ENCODE measurements at places on chromosomes 5 and 9. TPM values are rescaled to one million over a fixed set of nuclear protein-coding genes. Genes with fewer than 3 reads are reported as not detected.
A peak's percentile ranks its signal among the peaks of the same experiment; 100 is the strongest.

TIMD4 gene
- not detected for polyA plus RNA-seq

ROR2 gene
- 7.9 TPM for polyA plus RNA-seq

PCDHA11 gene
- 0.48 TPM for polyA plus RNA-seq

CD74 gene
- 719 TPM for polyA plus RNA-seq

MEGF9 gene
- polyA plus RNA-seq = 22.4 TPM

CTSV gene
- 0.55 TPM for polyA plus RNA-seq

DNA sequence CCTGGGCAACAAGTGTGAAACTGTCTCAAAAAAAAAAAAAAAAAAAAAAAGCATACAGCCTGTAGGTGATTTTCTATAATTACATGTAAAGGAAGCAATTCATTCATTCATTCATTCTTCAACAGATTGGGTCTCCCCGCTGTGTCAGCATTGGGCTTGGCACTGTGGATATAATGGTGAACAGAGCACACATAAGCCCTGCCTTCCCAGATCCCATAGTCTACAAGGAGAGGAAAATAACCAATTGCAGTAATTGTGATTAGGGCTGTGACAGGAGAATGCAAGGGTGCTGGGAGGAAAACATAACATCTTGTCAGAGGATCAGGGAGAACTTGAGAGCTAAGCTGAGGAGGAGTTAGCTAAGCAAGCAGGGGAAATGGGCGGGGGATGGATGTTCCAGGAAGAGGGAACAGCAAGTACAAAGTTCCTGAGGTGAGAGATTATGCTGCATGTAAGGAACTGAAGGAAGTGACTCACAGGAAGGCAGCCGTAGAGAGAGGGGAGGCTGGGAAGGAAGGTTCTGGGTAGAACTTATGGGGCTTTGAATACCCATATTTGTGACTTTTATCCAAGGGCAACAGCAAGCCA lies 24.0 kb upstream of the KLF9 start:
- peak; percentile 86 for DNase-seq
- peak overlapping the region; percentile 40 for H3K27ac ChIP-seq

GRCh38 chr9:108691614-108692013 lies 164.2 kb downstream of the ACTL7B start:
- no peak overlapping the region for H3K27ac ChIP-seq
- no peak for DNase-seq
- H3K27me3 ChIP-seq = no peaks in the 10 kb centered on the region
- no peaks in the 10 kb centered on the region for H3K36me3 ChIP-seq

DNA sequence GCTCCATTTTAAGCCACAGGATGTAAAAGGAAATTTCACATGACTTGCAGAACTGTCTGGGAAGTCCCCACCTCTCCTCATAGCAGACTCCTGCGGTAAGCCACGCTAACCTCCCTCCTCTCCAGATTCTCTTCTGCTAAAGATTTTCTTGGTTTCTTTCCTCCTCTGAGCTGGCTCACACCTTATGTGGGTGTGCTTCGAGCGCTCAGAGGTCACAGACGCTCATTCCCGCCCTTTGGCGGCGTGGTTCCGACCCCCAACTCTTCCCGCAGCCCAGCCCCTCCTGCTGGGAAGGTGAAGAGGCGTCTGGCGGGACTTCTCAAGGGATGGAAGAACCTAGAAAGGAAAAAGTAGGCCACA lies 32.9 kb upstream of the CDK20 start:
- H3K27ac ChIP-seq = peak overlapping the region; percentile 24
- no peak overlapping the region for H3K4me3 ChIP-seq
- H3K4me1 ChIP-seq = peaks cover 4% of the 10 kb centered on the region
- H3K27me3 ChIP-seq = no peaks in the 10 kb centered on the region
- H3K36me3 ChIP-seq = no peaks in the 10 kb centered on the region
- no peak for DNase-seq

GRCh38 chr5:172733974-172734346 lies 37.0 kb downstream of the DUSP1 start:
- peaks cover 20% of the 10 kb centered on the region for H3K4me1 ChIP-seq
- DNase-seq = no peak
- H3K36me3 ChIP-seq = no peaks in the 10 kb centered on the region
- peak overlapping the region; percentile 78 for H3K27ac ChIP-seq

DNA sequence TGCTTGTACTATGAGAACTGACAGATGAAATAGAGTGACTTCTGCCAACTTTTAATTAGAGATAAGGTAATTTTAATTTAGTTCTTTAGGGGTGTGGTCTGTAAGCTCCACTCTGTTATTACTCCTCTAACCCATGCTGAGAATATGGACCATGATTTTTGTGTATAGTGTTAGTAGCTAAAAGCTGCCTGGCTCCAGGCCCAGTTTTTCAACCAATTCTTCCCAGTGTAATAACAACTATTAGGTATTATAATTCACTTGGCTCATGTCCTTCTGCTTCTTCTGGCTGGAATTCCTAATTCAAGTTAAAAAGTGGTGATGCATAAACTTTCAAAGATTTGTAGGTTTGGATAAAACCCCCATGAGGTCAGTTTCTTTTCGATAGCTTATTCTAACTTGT lies 216.3 kb downstream of the ISL1 start:
- no peaks in the 10 kb centered on the region for H3K27me3 ChIP-seq
- H3K4me3 ChIP-seq = no peak overlapping the region
- H3K27ac ChIP-seq = no peak overlapping the region
- DNase-seq = no peak

DNA sequence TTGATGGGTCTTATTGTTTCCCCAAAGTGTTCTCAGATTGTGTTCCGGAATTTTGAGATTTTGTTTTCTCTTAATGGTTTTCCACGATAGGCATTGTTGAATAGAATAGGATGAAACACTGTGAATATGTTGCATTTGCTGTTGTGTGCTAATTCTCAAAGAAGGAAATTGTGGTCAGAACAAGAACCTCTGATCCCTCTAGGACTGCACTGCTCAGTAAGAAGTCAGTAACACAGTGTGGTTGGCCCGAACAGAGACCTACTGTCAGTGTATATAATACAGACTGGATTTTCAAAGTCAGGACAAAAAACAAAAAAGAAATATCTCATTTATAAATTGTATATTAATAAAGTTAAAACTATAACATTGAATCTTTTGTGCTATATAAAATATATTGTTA lies 494.8 kb downstream of the MAT2B start:
- H3K27me3 ChIP-seq = no peaks in the 10 kb centered on the region
- no peak overlapping the region for H3K4me3 ChIP-seq
- no peaks in the 10 kb centered on the region for H3K4me1 ChIP-seq
- no peak overlapping the region for H3K27ac ChIP-seq
- no peaks in the 10 kb centered on the region for H3K36me3 ChIP-seq

- DNase-seq = no peak
- H3K4me3 ChIP-seq = no peak overlapping the region
- no peak overlapping the region for H3K27ac ChIP-seq
- H3K4me1 ChIP-seq = no peaks in the 10 kb centered on the region
- no peaks in the 10 kb centered on the region for H3K27me3 ChIP-seq
Measured at GRCh38 chr5:122156724-122157325, 27.5 kb downstream of the ZNF474 start.

DNA sequence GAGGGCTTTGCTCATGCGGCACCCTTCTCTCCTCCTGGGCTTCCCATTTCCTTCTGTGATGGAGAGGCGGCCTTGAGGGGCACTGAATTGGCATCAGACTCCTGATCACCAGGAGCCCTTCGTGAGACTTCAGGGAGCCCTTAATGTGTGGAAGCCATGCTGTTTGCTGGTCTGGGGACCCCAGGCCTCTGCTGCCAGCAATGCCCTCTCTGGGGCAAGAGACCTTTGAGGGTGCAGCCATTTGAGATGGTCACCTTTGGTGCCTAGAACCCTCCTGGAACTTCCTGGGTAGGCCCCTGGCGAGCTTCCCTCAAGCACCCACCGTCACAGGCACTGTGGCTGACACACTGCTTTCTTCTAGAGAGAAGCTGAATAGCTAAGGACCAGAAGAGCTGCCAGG lies 338.7 kb upstream of the IRX4 start:
- no peak overlapping the region for H3K27ac ChIP-seq
- no peaks in the 10 kb centered on the region for H3K4me1 ChIP-seq
- H3K27me3 ChIP-seq = no peaks in the 10 kb centered on the region
- H3K4me3 ChIP-seq = no peak overlapping the region
- no peaks in the 10 kb centered on the region for H3K36me3 ChIP-seq
- DNase-seq = no peak

GRCh38 chr5:40397091-40397490 lies 282.6 kb upstream of the PTGER4 start:
- H3K27ac ChIP-seq = no peak overlapping the region
- no peak for DNase-seq
- no peak overlapping the region for H3K4me3 ChIP-seq
- no peaks in the 10 kb centered on the region for H3K4me1 ChIP-seq

- H3K27ac ChIP-seq = no peak overlapping the region
- no peak overlapping the region for H3K4me3 ChIP-seq
- H3K4me1 ChIP-seq = peaks cover 41% of the 10 kb centered on the region
- no peaks in the 10 kb centered on the region for H3K36me3 ChIP-seq
Measured at GRCh38 chr9:128163027-128163515, 3.0 kb downstream of the BBLN start.

DNA sequence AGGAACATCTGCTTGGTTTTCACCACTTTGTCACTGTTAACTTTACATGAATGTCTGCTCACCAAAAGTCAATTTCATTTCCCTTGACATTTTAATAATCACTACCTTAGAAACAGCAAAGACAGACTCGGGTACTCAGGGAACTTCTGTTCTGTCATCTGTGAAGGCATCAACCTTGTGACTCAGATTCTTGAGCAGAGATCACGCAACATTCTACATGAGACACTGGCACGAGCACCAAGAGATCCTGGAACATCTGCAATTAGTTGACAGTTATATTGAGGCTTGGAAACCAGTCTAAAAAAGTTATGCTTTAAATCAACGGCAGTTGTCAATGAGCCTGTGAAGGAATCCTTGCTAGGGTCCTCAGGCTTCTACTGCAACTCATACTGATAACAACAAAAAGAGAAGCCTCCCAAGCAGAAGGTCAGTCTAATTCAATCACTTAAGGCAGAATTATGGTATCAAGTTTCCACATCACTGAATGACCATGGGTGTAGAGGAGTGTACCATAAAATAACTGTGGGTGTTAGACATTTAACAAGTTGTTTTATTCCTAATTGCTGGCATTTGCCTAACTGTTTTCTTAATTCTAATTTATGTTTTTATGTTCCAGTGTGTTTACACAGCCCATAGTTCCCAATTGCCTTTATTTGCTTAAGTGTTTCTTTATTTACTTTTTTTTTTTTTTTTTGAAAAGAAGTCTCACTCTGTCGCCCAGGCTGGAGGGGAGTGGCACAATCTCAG lies 3.3 kb upstream of the PBX3 start:
- H3K4me3 ChIP-seq = no peak overlapping the region
- H3K27ac ChIP-seq = no peak overlapping the region
- no peaks in the 10 kb centered on the region for H3K36me3 ChIP-seq
- no peaks in the 10 kb centered on the region for H3K4me1 ChIP-seq

DNA sequence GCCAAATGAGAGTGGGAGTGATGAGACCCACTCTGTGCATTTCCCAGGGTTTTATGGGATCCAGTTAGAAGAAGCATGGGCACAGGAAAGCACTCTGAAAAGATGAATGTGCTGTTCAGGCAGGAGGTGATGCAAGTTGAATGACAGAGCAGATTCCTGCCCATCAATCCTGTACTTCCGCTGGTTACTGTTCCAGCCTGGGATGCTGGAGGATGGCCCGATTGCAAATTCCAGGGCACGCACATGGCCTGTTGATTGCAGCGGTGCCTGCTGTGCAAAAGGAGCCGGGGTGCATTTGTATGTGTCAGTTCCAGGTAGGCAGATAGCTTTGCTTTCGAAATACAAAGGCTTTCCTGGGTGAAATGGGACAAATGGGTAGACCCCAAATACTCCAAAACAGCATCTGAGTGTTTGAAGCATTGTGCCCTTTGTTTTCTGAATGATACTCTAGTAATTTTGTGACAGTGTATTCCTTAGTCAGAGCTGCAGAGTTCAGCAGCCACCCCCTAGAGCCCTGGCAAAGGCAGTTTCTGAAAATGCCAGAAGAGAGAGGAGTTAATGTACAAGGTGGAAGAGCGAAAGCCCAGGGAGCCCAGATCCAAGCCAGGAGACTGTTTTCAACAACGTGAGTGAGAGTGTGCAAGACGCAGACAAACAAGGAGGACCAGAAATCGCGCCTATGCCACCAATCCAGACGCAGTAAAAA lies 454.2 kb upstream of the CLINT1 start:
- no peaks in the 10 kb centered on the region for H3K36me3 ChIP-seq
- H3K27me3 ChIP-seq = no peaks in the 10 kb centered on the region
- H3K27ac ChIP-seq = no peak overlapping the region
- no peaks in the 10 kb centered on the region for H3K4me1 ChIP-seq
